Brain microvascular endothelial cell (primary cell): ENCODE measurements at places on chromosomes 1 and 21.

DNA sequence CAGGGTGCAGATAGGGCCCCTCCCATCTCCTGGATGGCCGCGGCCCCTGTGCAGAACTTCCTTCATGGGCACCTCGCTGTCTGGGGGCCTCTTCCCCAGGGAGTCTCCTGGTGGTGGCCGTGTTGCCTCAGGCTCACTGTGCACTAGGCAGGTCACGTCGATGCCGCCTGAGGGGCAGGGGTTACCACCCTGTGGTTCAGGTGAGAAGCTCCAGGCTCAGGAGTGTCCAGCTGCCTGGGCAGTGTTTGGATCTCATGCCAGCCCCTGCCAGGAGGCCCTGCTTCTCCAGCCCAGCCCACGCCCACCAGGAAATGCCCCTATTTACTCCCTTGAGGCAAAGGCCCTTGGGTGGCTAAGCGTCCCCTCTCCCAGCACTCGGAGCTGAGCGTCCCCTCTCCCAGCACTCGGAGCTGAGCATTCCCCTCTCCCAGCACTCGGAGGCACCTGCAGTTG, 2.1 kb downstream of the ITGB2 start:
- no peak for DNase-seq

DNA sequence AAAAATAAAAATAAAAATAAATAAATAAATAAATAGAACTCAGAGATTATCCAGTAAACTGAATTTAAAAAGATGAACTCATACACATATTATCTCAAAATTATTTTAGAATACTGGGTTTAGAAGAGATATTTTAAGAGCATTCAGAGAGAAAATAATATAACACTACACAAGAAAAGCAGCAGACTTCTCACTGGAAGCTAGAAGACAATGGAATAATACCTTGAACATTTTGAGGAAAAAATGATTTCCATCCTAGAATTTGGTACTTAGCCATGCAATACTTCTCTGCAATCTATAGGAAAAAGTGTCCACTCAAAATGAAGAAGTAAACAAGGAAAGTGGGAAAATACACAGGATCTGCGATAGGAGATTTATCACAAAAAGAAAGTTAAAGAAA, 24.2 kb downstream of the TRMT1L start:
- no peak for DNase-seq

- DNase-seq = no peak
Measured at GRCh38 chr1:227766015-227766634, 30.9 kb downstream of the SNAP47 start.

- DNase-seq = no peak
Measured at GRCh38 chr1:44010935-44011471, 19.6 kb downstream of the CCDC24 start.
